T-helper 2 cell treated with Interferon-gamma antibody and Interleukin-4, amounts not matched to agents 100 ng/mL and 5 ng/mL, for 36 hours (primary cell): ENCODE measurements at places on chromosomes 12 and 14. TPM values are rescaled to one million over a fixed set of nuclear protein-coding genes. Genes with fewer than 3 reads are reported as not detected.

Gene LRRC43
- total RNA-seq, result not detected in 2 replicates

Gene KERA
- total RNA-seq, result not detected in 2 replicates

Gene MMP14
- total RNA-seq, result 1.6 and 1.9 TPM in 2 replicates

Gene B4GALNT1
- 1.5 and 1.9 TPM in 2 replicates for total RNA-seq

Gene EP400
- 56.4 and 58.6 TPM in 2 replicates for total RNA-seq

Gene MMP17
- 0.23 TPM in 1 of 2 replicates, not detected in the other for total RNA-seq

Gene VIPAS39
- 17.1 and 18.8 TPM in 2 replicates for total RNA-seq

Gene KRT6C
- not detected in 2 replicates for total RNA-seq

Gene LAG3
- 11.8 and 12.2 TPM in 2 replicates for total RNA-seq

Gene ASCL1
- not detected in 2 replicates for total RNA-seq

Gene PIWIL1
- 0.25 and 0.27 TPM in 2 replicates for total RNA-seq

Gene TMEM229B
- 18.4 and 19.4 TPM in 2 replicates for total RNA-seq

Gene LIMA1
- 85.7 and 86.0 TPM in 2 replicates for total RNA-seq

Gene RNU4-1
- total RNA-seq, result 3,138 and 3,380 TPM in 2 replicates

Gene PYGL
- 0.66 and 1.0 TPM in 2 replicates for total RNA-seq

Gene TAS2R8
- total RNA-seq, result not detected in 2 replicates

Gene SLC25A21
- not detected in 2 replicates for total RNA-seq

Gene VWF
- total RNA-seq, result 0.02 TPM in 2 replicates

Gene CLEC1B
- not detected in 2 replicates for total RNA-seq

Gene BICDL1
- 42.4 and 44.1 TPM in 2 replicates for total RNA-seq

Gene SLC5A8
- total RNA-seq, result not detected in 2 replicates

Gene TAS2R20
- 2.3 and 2.9 TPM in 2 replicates for total RNA-seq

Gene OR10G3
- not detected in 2 replicates for total RNA-seq

Gene POTEM
- not detected in 2 replicates for total RNA-seq

Gene NOP9
- total RNA-seq, result 41.3 and 41.6 TPM in 2 replicates

Gene ADAMTS20
- total RNA-seq, result not detected in 2 replicates

Gene RFX4
- not detected in 2 replicates for total RNA-seq

Gene PLA2G1B
- not detected in 2 replicates for total RNA-seq

Gene KCNH5
- not detected in 2 replicates for total RNA-seq

Gene CSRP2
- total RNA-seq, result 0.11 and 0.18 TPM in 2 replicates

Gene BIN2
- 173 TPM in 2 replicates for total RNA-seq
